NCI-H1694 treated with DMSO at 0.1 percent for 48 hours (cell line): ENCODE measurements at places on chromosomes 2 and 18.

GRCh38 chr2:231527091-231527395 is 3.2 kb downstream of the NMUR1 start:
- DNase-seq: no peak

GRCh38 chr18:45081566-45082181 is 401.0 kb downstream of the SETBP1 start:
- no peak for DNase-seq

DNA sequence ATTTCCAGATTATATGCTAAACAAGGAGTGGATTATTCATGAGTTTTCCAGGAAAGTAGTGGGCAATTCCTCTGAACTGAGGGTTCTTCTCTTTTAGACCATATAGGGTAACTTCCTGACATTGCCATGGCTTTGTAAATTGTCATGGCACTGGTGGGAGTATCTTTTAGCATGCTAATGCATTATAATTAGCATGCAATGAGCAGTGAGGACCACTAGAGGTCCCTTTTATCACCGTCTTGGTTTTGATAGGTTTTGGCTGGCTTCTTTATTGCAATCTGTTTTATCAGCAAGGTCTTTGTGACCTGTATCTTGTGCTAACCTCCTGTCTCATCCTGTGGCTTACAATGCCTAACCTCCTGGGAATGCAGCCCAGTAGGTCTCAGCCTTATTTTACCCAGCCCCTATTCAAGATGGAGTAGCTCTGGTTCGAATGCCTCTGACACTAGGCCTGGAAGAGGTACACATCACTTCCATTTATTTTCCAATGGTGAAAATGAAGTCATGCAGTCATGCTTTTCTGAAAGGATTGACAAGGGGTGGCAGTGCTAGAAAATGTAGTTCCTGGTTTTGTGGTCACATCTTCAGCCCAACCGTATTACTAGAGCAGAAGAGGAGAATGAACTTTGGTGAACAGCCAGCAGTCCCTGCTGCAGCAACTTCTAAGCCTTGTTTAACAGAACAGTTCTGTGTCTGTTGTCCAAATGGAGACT is 26.6 kb upstream of the ITGA4 start:
- DNase-seq: no peak

GRCh38 chr2:158735822-158736580 is 59.1 kb upstream of the DAPL1 start:
- peak; percentile 63 for DNase-seq

DNA sequence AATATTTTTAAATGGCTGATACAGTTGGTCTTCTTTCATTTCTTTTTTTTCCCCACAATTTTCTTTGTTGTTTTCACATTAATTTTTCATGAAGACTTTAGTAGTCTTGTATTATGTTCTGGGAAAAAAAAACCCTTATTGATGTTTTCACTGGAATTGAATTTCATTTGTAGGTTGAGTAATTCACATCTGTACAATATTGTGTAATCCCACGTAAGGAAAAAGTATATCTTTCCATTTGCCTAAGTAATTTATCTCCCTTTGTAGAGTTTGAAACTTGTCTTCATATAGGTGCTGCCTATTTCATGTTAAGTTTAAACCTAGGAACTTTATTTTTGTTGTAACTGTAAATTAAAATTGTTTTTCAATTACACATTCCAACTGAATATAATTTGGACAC is 2.0 kb downstream of the DNAJC27 start:
- no peak for DNase-seq

GRCh38 chr2:95329891-95330793 is 33.0 kb downstream of the KCNIP3 start:
- DNase-seq: no peak

DNA sequence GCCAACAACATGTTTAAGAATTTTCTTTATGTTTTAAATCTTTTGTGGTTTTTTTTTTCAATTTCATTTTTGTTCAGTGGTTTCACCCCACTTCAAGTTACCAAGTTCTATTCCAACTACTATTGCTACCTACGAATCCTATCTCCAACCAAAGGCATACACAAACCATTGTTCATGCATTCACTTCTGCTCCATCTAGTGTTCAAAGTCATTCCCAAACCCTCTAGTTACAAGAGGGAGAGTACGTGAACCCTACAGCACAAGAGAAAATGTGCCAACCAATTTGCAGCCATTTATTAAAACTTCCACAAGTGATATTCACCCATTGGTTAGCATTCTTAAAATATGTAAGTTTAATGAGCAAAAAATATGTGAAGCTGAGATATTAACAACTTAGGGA is 295.1 kb upstream of the KYNU start:
- DNase-seq: no peak

DNA sequence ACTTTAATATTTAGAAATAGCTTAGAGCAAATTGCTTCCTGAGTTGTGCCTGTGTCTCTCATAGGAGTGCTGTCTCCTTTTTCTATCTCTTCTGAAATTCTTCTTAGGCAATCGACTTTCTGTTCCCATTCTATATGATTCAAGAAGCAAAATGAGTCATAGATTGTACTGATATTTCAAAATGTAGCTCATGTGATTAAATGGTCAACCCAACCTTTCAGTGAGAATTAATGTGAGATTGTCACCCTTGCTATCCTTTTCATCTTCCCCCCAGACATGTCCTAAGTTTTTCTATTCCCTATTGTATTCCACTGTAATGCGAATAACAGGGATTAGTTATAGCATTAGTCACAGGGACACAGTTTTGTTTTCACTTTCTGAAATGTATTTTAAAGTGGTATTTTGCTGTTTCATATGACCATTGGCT is 413.6 kb downstream of the THSD7B start:
- no peak for DNase-seq

DNA sequence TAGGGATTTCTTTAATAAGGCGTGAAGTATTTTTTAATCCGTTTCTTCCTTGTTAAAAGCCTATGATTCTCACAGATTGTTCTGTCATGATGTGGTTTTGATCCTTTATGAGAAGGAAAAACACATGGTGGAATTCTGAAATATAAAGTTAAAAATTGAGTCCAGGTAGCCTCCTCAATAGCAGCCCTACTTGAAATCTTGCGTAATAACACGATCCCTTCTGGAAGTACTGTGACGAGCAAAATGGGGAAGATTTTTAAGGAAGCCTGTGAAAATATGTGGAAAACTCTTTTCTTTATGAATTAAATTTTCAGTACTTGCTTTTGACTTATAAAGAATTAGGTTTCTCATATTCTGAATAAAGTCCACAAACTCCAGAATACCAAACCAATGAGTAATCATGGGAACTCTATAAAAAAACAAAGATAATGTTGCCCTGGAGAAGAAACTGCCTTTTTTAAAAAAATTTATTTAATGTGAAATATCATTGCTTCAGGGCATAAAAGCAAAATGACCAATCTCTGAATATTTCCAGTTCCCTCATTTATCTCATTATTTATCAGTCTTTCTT is 476.4 kb upstream of the ZEB2 start:
- no peak for DNase-seq

- DNase-seq: no peak
Observed at GRCh38 chr2:136505462-136505861, 259.9 kb upstream of the THSD7B start.

- no peak for DNase-seq
Observed at GRCh38 chr2:234712421-234712935, 215.6 kb upstream of the ARL4C start.

DNA sequence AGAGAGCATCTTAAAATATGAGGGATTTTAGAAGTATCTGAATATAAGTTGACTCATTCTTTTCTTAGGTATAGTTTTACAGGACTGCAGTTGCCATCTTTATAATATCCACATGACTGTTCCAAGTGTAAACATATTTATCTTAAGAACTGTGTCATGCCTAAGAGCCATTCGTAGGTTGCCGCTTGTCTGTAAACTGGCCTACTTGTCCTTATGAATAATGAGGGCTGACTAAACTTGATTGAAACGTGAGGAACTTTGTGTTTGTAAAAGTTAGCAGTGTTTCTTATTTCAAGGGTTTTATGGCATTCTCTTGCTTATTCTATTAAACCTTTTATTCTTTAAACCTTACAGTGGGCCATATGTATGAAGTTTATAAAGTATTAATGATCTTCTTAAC is 99.6 kb downstream of the MAP3K20 start:
- no peak for DNase-seq

- no peak for DNase-seq
Observed at GRCh38 chr2:3487432-3487831, 31.9 kb downstream of the ADI1 start.

DNA sequence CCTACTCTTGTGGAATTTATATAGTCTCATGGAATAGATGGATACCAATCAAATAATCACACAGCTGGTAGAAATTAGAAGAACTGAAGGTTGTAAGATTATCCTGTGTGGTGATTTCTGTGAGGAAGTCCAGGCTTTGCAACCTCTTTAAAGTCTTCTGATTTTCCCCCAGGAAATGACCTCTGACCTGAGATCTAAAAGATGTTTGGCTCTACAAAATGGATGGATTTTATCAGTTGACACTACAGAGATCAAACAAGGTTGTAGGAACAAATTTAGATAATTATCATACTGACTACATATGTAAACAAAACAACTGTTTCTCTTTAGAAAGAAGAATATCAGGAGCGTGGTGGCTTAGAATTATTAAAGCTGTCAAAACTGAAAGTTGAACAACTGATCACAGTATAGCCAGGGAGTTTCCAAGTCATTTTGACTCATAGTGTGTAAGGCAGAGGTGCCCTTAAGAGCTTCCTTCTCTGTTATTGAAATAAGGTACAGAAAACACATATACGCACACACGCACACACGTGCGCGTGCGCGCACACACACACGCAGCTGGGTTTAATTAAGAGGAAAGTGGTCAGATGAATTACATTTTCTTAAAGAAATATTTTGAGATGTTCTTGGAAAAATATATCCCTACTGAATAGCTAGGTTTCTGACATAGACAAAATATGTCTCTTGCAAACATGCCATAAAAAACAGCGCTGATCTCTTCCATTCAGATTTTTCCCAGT is 35.5 kb upstream of the PELI1 start:
- DNase-seq: no peak

- DNase-seq: no peak
Observed at GRCh38 chr2:225526760-225527390, 127.4 kb downstream of the NYAP2 start.

DNA sequence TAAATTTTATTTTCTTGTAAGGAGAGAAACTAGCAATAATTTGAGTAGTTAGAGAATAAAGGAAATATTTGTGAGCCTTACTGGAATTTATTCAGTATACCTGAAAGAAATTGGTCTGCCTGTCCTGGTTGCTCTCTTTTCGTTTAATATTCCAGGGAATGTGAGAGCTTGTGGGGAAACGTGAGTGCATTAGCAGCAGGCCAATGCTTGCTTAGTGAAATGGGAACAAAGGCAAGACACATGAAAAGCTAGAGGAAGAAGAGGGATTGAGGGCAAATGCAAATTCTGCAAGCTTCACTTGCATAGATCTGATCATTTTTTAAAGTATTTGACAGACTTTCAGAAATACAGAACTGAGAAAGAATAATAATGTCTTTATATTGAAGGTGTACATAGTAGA is 111.0 kb downstream of the ERBB4 start:
- no peak for DNase-seq

DNA sequence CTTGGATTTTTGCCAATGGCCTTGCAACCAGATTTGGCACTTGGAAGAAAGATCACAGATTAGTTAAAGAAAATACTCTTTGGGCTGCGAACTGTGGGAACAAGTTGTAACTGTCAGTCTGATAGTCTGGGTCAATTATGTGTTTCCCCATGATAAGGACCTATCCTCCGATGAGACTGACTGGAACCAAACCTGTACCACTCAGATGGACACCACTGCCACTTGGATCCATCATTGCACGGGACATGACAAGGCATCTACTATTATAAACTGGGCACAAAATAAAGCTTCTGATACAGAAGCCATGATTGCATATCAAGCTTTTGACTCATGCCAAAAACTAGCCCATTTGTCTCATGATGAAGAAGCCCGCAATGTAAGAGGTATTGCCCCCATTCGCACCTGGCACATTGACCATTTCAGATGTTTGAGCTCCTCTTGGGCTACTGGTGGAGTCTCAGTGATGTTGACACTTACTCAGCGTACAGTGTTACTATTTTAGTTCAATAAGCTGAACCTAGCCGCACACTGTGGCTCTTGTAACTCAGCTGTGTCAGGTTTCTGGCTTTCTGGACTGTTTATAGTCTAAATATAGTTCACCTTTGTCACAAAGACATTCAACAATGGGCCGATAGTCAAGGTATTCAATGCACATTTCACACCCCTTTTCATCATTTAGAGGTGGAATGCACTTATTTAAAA is 179.8 kb upstream of the RBBP8 start:
- DNase-seq: no peak

GRCh38 chr2:217316743-217317142 is 456.9 kb upstream of the TNP1 start:
- DNase-seq: no peak

DNA sequence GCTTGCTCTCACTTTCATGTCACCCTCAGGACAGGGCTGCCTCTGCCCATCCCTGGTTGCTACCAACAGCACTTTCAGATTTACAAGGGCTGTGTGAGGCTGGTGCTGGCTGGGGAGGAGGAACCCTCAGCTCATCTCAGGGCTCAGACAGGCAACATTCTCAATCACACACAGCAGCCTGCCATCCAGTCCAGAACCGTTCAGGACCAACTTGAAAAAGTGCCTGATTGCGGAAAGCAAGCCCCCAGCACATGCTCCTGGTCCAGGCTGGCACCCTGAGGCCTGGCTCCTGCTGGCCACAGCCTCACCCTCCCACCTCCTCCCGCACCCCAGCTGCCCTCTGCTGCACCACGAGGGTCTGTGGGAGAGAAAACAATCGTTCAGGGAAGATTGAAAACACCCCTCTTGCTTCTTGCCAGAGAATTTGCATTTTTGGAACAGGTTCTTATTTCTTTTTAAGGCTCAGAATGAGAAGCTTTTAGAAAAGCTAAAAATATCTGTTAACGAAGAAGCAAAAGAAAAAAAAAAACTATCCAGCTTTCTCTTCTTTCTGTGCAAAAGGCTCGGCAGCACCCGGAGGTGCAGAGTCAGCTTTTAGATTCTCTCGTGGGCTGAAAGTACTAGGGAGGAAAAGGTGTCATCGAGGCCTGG is 403.8 kb upstream of the ID2 start:
- DNase-seq: no peak

DNA sequence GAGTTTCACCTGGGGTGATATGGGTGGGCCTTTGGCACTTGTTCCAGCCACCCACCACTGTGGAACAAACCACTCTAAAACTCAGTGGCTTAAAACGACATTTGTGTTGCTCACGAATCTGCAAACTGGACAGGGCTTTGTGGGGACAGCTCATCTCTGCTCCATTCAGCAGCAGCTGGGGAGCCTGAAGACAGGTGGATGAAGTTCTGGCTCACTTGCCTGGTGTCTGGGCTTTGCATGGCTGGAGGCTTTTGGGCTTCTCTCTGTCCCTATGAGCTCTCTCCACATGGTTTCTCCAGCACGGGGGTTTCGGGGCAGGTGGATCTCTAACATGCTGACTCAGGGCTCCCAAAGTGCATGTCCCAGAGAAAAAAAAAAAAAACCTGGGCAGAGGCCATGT is 93.0 kb upstream of the GLI2 start:
- no peak for DNase-seq

- no peak for DNase-seq
Observed at GRCh38 chr2:203209538-203209937, 29.3 kb upstream of the CYP20A1 start.

- no peak for DNase-seq
Observed at GRCh38 chr18:54843314-54843713, 15.0 kb downstream of the RAB27B start.

- no peak for DNase-seq
Observed at GRCh38 chr18:73462092-73462491, 594.3 kb upstream of the NETO1 start.

GRCh38 chr2:230447036-230447435 is 31.0 kb downstream of the SP100 start:
- DNase-seq: no peak
